ENCODE measurements at places on chromosomes 13 and 19.

- DNase-seq = no peak
Observed at GRCh38 chr19:1079566-1080111, 12.7 kb downstream of the ARHGAP45 start.

GRCh38 chr13:109955598-109955997, 169.2 kb upstream of the IRS2 start:
- no peak for DNase-seq

DNA sequence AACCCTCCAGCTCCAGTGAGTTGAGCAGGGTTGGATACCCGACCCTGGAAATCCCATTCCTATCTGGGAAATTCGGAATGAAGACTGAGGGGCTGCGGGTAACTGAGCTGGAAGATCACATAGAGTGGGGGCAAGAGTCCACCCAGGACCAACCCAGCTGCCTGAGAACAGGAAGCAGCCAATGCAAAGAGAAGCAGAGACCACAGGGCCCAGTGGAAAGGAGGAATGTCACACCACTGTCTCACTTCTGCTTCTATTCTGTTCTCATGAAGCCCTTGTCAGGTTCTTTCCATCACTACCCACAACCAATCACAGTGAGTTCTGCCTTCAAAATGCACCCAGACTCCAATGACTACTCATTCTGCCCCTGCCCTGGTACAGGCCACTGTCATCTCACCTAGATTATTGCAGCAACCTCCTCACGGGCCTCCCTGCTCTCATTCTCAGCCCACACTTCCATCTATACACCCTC, 15.3 kb downstream of the DYRK1B start:
- no peak for DNase-seq

- no peak for DNase-seq
Observed at GRCh38 chr19:7595466-7596133, at the start of gene CAMSAP3. Gene CAMSAP3, plus strand, starts transcription at chr19:7595863. Its CDS starts 140 bp downstream, at chr19:7596003.

DNA sequence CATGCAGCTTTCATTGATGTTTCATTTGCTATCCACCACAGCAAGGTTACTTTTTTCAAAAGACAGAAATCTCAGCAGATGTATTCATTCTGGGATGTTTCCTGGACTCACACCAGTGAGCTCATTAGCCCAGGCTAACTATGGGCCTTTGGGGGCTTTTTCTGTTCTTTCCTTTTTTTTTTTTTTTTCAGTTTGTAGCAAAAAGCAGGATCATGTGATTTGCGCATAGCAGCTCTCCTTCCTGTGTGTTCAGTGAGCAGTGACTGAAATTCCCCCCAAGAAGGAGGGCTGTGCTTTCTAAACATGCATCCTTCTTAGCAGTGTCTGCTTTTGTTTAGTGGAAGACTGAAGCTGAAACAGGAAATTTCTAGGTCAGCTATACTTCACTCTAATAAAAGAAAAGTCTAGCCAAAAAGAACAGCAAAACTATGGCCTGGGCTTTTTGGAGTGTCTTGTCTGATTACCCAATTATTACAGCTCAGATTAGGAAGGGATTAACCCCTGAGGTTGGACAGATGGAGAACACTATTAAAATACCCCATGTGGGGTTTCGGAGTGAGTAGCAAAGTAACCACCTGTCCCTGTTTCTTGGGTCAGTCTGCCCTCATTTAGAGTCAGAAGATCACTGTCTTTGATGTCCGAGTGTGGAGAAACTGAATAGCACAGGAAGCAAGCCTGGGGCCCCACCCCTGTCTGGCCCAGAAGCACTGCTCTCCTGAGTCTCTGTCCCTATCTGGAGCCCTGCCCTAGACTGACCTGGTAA, 8.9 kb upstream of the AMER2 start:
- DNase-seq = no peak

DNA sequence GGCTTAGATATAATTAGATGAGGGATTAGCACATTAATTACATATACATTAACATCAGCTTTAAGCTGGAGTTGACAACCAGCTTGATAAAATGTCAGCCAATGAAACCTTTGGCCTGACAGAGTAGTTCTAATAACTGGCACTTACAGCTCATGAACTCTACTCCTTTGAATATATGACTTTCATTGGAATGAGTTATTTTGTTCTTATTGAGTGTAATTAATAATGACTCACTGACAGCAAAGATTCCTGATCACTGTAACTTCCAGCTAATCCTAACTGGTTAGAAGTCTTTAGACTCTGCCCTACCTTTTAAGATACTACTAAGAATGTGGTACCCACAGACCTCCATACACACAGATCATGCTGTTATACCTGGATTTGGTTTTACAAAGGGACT, 41.0 kb downstream of the EFNB2 start:
- DNase-seq = no peak

DNA sequence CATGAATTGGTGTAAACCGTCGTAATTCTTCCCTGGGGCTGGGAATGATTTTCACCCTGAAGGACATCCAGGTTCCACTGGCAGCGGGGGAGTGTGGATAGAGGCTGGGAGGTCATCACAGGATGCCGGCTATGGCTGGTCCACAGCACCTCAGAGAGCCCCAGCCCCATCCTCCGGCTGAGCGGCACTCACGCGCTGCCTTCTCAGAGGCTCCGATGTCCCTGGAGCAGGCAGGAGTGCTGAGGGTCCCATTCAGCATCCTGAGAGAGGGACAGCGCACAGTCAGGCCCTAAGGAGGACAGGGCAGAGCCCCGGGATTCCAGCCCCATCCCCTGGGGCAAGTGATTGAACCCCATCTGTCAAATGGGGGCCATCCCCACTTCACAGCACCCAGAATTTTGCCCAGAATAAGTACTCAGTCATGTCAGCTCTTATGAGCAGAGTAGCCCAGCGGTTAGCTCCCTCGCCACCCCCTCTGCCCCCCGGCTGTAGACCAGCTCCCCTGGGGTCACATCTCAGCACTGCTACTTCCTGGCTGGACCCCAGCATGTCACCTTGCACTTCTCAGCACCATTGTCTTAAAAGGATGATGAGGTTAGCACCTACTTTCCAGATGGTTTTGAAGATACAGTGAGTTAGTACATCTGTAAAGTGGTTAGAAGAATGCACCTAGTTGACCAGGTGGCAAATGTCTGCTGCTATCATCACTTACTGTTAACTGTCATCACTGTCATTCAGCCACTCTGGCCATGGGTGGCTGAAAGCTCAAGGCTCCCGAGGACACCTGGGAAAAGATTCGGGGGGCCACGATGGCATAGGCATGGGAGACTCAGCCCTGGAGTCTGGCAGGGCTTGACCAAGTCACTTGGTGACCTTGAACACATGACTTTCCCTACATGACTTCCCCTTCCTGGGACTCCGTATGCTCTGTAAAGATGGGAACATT, 11.9 kb downstream of the GRAMD1A start:
- DNase-seq = no peak

DNA sequence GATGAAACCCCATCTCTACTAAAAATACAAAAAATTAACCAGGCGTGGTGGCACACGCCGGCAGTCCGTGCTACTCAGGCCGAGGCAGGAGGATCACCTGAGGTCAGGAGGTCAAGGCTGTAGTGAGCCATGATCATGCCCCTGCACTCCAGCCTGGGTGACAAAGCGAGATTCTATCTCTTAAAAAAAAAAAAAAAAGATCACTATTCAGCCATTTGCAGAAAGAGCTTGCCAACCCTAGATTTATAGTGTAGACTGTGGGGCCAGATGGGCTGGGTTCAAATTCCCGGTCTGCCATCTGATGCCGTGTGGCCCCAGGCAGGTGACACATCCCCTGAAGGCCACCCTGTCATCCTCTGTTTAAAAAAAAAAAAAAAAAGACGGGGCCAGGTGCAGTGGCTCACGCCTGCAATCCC, 28.9 kb downstream of the SMIM24 start:
- DNase-seq = no peak

DNA sequence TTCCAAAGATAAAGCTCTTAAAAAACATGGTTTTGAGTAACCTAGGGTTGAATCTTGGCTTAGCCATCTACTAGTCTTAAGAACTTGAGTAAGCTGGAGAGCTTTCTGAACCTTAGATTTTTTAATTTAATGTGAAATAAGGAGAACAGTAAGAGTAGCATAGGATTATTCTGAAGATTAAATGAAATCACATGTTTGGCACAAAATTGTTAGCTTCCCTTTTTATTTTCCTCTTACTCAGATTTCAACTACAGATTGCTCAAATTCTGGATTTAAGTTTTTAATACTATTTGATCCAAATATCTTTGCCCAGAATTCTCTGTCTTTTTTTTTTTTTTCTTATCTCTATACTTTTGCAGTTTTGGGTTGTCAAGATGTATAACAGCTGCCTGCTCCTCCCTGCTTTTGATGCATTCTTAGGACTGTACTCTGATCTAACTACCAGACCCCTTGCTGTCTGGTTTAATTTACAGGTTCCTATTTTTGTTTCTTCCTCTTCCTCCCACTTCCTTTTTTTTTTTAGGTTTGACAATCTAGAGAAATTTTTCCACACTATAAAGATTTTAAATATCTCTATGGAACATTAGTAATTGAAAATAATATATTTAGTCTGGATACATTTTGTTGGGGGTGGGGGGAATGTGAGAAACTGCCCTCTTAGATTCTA, 12.3 kb downstream of the POMP start:
- no peak for DNase-seq

DNA sequence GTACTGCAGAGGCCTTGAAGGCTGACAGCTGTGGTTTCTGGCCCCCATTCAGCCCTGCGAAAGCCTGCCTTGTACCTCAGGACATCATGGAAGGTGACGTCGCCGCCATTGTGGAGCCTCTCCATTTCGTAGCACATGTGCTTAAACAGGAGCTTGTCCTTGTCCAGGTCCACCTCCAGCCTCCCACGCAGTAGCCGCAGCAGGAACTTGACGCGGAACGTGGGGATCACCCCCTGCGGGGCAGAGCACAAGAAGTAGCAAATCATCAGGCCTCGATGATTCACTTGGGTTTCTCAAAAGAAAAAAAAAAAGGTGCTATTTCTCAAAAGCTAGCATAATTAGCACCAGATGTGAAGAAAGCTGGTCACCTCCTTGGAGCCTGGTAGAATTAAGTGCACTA, 351.0 kb downstream of the NALCN start:
- DNase-seq = no peak

- no peak for DNase-seq
Observed at GRCh38 chr13:72259528-72259927, 392.5 kb upstream of the DACH1 start.

DNA sequence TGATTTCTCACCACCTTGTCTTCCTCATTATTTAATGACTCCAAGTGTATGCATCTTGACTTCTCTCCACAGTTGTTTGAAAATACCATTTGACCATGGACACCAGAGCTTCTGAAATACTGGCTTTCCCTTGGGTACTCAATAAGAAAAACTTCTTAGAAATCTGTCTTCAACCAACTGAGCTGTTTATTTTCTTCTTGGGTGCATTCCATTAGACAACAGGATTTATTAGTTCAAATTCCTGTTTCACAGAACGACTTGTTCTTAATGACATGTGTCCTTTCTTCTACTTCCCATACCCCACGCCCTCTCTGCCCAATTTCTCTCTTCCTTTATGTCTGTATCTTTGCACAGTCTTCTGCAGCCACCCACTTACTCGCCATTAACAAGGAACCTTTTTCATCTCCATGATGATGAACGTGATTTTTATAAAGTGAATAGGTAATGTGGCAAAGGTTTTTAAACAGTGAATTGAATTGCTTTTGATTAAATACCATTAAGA, 11.3 kb upstream of the ITM2B start:
- no peak for DNase-seq

DNA sequence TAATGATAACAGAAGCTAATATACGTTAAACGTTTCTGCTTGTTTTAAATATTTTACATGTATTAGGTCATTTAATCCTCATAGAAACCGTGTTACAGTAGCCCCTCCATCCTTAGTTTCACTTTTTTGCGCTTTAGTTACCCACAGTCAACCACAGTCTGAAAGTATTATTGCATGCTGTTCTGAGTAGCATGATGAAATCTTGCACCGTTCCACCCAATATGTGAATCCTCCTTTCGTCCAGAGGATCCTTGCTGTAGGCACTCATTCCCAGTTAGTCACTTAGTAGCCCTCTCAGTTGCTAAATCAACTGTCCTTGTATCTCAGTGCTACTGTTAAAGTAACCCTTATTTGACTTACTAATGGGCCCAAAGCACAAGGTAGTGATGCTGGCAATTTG, 257.8 kb downstream of the ENOX1 start:
- DNase-seq = no peak

DNA sequence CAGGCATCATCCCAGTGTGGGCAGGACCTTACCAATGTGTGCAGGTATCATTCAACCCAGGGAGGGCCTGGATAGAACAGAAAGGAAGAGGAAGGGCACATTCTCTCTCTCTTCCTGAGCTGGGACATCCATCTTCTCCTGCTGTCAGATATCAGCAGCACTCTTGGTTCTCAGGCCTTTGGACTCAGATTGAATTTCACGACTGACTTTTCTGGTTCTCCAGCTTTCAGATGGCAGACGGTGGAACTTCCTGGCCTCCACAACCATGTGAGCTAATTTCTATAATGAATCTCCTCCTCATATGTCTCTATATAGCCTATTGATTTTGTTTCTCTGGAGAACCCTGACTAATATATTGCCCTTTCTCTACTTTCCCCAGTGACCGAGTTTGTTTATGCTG, 77.3 kb downstream of the OLFM4 start:
- no peak for DNase-seq

DNA sequence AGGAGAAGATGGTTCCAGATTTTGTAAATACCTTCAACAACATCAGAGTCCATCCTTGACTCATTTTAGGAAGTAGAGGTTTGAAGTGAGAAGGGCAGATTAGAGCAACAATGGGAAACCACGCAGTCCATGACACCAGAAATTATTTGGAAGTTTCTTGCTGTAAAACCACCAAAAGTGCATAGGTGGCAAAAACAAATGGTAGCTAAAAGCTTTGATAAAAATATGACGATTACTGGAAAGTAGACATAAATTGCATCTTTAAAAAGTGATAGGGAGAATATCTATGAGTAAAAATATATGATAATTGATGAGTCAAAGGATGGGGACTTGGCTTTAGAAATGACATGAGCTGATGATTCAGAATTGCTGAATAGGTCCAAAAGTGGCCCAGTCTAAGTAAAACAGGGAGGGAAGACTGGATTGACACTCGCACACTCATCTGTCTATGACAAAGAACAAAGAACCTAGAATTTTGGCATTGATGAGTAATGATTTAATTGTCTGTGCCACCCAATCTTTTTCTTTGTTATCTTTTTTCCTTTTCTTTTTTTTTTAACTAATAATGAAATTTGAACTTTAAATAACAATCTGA, 472.2 kb downstream of the MYO16 start:
- DNase-seq = no peak

- DNase-seq = no peak
Observed at GRCh38 chr19:9178901-9179300, at the start of gene OR7D2. Gene OR7D2, plus strand, starts transcription at chr19:9178979. Its CDS starts 6,803 bp downstream, at chr19:9185782.

GRCh38 chr13:20525144-20525600, 485 bp downstream of the CRYL1 start:
- DNase-seq = no peak

DNA sequence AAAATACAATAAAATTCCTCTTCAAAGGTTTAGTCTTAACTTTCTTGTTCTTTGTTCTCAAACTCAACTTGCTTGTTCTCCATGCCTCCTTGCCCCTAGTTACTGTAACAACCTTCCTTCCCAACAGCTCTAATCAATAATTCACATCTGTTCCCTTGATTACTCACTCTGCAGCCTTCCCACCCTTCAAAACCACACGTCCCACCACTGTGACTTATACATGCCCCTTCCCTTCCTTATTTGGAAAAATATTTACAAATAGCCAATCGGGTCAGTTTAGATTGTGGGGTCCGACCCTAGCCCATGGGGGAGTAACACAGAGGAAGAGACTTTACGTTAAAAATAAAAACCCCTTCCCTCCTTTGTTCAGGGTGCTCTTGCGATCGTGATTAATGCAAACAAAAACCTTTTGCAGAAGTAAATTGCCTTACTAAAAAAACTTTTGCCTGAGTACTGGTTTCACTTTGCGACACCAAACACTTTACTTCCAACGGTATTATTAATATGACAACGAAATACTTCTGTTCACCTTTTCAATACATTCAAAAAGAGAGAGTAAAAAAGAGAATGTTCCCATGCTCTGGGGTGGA, 512 bp upstream of the ZNF93 start:
- DNase-seq = no peak
